ENCODE measurements at places on chromosomes 1 and 21.

GRCh38 chr1:151472856-151473731, 13.8 kb upstream of the POGZ start:
- no peak for DNase-seq

DNA sequence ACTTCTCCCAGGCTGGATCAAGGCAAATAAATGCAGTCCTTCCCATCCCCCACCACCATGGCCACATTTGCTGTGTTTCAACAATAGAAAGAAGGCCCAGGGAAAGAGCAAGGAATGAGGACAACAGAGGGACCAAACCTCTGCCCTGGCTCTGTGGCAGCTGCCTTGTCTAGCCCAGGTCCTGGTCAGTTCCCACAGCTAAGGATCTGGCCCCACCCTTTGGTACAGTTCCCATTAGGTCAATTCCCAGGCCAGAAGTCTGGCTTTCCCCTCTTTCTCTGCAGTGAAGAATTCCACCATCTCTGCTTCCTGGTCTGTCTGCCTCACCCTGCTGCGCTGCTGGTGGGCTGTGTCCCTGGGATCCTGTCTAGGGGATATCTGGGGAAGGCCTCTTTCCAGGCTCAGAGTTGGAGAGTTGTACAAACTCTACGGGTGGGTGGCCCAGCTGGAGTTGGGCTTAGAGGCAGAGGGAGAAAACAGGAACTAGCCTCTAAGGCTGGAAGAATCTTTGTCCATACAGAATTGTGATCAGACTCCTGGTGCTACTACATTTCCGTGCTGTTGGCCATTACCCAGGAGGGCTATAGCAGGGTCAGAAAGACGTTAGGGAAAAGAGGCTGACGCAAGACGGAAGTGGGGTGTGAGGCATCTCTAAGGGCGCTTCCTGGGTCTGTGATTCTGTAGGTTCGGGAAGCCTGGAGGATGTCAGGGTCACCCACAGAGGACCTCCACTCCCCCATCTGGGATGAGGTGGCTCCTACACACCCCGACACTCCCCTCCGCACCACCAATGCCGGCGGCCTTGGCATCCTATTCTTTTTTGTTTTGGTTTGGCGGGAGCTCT, 953 bp upstream of the NDUFS2 start:
- no peak for DNase-seq

DNA sequence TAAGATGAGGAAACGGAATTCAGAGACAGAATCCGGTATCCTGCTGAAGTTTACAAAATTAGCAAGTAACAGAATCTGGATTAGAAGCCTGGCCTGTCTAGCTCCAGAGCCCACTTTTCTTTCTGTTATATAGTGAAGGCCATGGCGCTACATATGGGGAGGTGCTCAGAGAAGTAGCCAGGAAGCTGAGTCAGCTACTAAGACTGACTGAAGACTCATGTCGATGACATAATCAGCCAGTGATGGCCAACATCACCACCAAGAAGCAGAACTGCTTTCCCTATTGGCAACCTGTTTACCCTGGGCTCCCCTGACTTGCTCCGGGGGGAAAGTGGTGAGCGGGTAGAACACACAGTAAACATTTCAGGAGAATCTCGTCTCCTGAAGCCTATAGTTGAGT, 18.8 kb downstream of the LRRC52 start:
- no peak for DNase-seq

- DNase-seq = no peak
Observed at GRCh38 chr1:232599178-232600041, 30.5 kb downstream of the SIPA1L2 start.

- no peak for DNase-seq
Observed at GRCh38 chr1:33626801-33627200, 154.4 kb downstream of the ZSCAN20 start.

DNA sequence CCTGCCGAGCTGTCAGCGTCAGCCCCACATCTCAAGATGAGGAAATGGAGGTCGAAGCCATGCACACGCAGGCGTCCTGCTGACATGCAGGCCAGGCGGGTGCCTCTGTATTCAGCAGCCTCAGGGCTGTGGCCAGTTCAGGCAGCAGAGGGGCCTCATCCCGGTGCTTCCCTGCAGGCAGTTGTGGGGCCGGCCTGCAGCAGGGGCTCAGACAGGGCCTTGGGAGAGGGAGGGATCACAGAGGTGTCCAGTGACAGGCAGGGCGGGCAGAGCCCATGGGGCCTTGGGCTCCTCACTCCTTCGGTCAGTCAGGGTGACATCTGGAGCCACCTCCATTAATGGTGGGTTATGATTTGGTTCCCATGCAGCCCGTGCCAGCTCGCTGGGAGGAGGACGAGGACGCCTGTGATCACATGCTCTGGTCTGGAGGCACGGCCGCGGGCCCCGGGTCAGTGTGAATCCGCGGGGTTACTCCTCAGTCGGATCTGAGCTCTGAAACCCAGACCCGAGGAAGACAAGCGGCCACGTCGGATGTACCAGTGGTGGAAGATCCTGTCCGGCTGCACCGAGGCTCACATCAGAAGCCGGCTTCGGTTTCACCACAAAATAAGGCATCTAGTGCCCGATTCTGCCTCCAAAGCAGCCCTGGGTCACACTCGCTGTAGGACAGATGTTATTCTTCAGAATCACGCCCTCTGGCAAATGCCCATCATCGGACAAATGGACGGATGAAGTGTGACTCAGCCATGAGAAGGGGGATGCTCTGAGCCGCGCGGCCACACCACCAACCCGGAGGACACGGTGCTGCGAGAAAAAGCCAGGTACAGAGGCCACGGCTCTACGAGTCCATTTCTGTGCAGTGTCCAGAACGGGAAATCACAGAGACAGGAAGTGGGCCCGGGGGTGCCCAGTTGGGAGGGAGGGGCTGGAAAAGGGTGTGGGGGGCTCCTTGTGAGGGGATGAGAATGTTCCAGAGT, 33.4 kb downstream of the KRTAP10-1 start:
- DNase-seq = no peak

- DNase-seq = no peak
Observed at GRCh38 chr1:162918151-162918754, 57.3 kb upstream of the CCDC190 start.

DNA sequence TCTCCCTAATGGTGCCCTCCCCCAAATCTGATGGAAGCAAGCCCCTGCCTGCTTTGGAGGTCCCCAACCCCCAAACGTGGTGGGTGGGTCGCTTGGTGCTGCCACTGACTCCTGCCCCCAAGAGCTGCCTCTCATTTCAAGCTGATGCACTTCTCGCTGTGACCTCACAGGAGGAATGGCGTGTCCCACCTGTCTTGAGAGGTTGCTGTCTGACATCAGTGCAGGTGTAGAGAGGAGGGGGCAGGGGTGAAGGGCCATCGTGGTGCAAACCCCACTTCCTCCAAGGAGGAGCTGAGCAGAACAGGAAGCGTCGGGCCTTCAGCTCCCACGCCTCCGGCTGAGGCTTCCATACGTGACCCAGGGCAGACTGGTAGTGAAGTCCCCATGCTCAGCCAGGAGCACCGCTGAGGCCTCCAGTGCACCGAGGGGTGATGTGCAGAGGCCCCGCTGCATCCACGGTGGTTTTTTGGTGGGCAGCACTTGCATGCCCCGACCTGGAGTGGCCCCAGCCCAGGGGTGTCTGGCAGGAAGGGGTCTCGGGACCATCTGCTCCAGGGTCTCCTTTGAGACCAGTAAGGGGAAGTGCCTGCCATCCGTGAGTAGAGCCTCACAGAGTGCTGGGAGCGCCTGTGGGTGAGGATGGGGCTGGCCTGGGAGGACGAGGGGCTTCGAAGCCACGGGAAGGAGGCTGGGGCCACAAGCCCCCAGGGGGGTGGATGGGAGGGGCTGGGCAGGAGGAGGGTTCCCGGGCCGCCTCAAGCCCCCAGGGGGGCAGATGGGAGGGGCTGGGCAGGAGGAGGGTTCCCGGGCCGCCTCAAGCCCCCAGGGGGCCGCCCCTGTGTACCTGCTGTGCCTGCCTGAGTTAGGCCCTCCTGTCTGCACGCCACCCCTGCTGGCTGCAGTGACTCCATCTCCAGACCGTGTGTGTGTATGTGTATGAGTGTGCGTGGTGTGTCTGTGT, 39.8 kb downstream of the WDR4 start:
- no peak for DNase-seq

All from effector CD8-positive, alpha-beta T cell (primary cell).